ENCODE measurements at places on chromosomes 1 and 21.
A peak's percentile ranks its signal among the peaks of the same experiment; 100 is the strongest.

DNA sequence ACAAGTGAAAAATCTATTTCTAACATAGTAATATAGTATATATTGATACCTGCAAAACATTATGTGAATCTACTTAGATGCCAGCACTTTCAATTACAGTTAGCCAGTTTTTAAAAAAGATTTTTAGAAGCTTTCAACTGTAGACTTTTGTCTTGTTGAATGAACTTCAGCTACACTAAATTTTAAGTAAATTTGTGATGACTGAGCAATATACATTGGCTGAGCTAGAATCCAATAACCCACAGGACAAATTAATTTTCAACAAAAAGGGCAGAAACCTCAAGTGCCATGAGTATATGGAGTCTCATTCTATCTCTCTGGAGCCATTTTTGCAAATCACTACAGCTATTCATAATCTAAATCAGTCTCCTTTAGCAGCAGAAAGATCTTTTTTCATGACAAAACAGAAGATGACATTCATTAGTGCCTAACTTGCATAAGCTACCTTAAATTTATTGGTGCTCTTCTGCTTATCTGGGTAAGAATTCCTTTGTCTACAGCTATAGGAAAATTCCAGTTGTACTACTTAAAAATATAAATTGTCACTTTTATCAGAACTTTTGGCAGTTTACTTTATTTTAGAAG is 100.3 kb downstream of the ATG4C start:
- no peak for DNase-seq

DNA sequence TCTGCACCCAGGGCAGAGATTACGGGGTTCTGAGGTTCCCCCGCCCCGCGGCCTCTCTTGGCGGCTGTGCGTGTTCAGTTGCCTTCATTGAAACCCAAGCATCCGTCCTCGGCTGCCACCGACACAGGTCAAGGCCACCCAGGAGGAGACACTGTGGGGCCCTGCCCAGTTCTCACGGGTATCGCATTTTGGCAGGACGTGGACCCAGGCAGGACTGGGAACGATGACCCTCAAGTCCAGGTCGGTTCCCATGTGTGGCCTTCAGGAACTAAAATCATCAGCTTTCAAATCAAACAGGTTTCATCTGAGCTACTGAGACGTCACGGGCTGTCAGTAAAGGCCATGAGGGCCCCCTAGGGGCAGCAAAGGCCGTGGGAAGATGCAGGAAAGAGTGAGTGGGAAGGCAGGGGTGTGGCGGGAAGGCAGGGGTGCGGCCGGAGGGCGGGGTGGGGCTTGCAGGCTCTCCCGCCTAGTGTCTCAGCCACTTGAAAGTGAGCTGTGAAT is 7.0 kb upstream of the C1orf174 start:
- DNase-seq: no peak

DNA sequence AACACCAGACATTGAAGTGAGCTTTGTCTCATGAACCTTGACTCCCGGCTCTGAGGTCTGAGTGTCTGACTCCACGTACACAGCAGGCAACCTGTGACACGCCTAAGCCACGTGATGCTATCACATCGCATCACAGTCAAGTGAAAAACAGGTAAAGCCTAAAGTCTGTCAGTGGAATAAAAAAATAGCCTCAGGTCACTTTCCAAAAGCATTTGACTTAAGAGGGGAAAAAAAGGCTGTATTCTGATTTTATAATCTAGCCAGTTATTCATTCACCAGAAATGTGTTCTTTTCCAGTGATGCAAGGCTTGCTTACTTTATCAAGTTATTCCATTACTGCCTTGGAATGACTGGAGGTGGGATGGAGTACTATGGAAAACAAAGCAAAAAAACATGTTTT is 163.2 kb upstream of the HMCN1 start:
- no peak for DNase-seq

DNA sequence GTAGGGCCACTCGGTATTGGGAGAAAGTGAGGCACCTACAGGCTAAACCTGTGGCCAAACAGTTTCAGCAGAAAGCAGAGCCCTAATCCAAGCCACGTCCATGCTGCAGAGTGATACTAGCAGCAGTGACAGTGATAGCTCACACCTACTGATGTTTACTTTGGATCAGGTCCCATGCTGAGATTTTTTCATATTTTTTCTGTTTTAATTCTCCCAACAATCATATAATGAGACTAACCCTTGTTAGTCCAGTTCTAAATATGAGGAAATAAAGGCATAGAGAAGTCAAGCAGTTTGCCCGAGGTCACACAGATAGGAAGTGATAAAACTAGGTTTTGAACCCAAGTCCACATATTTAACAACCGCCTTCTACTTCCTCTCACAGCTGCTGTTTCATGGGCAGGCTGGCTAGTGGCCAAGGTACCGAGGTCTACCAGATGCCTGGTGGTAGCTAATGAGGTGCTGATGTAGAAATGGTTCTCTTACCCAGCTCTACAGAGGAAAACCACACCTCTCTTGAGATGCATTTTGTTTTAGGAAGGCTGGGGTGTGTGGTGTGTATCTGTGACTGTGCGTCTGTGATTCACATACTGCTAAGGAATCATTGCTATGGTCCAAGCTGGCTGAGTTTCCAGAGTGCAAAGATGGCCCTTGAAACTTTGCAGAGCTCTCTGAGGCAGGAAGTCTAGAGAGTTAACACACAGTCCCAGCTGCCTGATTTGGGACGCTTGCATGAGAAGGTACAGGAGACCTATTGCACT is 80.3 kb upstream of the ARTN start:
- no peak for DNase-seq

- no peak for DNase-seq
Observed at GRCh38 chr1:9476790-9477463, 62.3 kb upstream of the SLC25A33 start.

GRCh38 chr1:167433884-167434283 is 84.4 kb downstream of the CD247 start:
- DNase-seq: no peak

DNA sequence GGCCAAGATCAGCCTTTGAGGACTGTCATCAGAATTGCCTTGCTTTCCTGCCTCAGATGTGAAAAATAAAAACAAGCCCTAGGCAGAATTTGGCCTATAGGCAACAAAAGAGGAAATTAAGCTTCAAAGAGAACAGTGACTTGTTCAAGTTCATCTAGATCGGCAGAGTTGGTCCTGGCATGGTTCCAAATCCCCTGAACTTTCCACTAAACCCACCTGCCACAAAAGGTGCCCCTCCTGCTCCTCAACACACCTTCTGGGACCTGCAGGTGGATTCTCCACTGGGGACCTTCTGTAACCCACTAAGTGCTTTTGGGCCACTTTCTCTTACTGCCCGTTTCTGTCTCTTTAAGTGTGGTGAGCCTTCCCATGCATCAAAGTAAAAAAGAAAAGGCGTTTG is 42.5 kb upstream of the LRRN2 start:
- no peak for DNase-seq

DNA sequence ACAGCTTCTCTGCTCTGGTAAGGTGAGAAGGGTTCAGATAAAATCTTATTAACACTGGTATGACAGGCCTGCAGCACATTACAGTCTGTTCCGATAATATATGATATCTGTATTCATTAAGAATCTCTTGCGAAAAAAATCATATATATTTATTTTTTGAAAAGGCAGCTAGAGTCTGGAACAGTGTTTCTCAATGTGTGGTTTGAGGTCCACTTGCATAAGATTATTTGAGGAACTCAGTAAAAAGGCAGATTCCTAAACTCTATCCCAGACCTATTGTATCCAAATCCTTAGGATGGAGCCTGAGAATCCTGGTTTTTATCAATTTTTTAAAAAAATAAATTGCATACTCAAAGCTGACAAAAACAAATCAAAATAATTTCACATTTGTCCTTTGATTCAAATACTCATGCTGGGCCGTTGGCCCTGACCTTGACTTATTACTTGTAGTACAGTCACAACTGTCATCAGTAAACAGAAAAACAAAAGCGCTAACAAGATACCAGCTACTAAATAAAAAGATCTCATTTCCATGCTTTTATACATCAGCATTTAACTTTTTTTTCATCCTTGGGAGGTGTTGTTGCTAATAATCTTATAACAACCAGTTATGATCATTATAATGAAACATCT is 60.6 kb downstream of the RGS2 start:
- DNase-seq: no peak

DNA sequence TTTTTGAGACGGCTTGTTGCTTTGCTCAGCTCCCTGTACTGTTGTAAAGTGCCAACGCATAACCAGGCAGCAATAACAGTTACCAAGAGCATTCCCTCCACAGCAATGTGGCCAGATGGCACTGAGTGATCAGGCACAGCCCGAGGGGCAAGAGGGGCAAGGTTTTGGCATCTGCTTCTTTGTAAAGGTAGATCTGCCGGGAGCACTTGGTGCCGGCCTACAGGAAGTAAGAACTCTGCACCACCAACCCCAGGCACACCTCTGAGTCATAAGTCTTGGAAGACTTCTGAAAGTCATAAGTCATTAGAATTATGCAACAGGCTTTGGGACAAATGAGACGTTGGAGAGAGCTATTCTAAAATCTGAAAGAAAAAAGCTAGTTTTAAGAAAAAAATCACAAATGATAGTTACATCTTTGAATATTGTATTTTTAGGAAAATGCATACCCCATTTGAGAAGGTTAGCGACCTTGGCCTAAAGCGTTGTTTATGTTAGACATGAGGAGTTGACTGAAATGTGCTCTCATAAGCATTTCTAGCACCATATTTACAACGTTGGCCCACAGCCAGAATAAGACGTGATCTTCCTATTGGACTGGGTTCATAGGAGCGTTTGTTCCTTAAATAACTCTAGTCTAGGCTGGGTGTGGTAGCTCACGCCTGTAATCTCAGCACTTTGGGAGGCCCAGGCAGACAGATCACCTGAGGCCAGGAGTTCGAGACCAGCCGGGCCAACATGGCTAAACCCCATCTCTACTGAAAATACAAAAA is 37.7 kb upstream of the MAP10 start:
- no peak for DNase-seq

- no peak for DNase-seq
Observed at GRCh38 chr1:29789221-29789909, 553.0 kb downstream of the PTPRU start.

- DNase-seq: no peak
Observed at GRCh38 chr1:189708674-189709073, 769.0 kb downstream of the BRINP3 start.

DNA sequence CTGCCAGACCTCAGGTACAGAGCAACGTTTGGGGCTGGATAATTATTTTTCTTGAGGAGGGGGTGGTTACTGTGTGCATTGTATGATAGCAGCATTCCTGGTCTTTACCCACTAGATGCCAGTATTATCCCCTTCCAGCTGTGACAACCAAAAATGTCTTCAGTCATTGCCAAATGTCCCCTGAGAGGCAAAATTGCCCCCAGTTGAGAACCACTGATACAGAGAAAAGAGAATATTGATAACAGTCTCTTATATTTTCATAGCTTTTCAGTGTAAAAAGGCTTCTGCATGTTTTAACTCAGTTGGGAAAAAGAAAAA is 51.8 kb upstream of the SYT14 start:
- DNase-seq: no peak

DNA sequence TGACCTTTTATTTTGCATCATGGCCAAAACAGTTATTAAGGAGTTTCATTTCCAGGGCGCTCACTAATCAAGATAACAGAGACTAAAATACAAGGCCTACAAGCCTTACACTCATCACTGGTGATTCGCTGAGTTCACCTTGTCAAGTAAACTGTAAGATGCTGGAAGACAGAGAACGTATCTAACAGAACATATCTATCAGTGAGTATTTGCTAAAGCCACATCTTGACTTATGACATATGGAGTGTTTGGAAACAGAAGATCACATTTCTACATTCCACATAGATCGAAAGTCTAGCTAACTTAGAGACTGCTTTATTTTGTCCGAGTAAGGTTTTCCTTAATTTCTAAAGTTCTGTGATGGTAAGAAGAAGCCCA is 506.5 kb downstream of the SMYD3 start:
- no peak for DNase-seq

DNA sequence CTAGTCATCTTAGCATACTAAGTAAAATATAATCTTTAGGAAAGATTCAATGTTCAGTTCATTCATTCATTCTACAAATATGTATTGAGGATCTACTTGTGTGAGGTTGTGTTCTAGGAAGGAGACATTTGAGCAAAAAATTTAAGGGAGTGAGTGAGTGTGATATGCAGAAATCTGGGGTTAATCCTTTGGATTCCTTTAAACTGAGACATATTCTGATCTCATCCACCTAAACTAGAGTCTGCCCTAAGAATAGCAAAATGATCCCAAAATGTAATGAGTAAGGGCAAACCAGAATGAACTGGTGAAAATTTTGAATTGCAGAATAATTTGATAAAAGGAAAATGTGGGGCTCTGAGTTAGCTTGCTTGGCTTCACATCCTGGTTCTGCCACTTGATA is 8.6 kb downstream of the UBE2U start:
- no peak for DNase-seq

- no peak for DNase-seq
Observed at GRCh38 chr1:2145946-2146835, 48.4 kb downstream of the FAAP20 start.

- peak; percentile 12 for DNase-seq
Observed at GRCh38 chr1:230426246-230427093, at the start of gene PGBD5. Gene PGBD5 (minus strand): TSS chr1:230426332. CDS start chr1:230425928, 404 bp downstream.

All from stimulated activated CD8-positive, alpha-beta memory T cell treated with anti-CD3 and anti-CD28 coated beads, Interleukin-2, amount 100 ng/mL, for 1 hour (primary cell).